Activated T-cell treated with anti-CD3 and anti-CD28 coated beads for 4 hours (primary cell): ENCODE measurements at places on chromosomes 7 and 10.

DNA sequence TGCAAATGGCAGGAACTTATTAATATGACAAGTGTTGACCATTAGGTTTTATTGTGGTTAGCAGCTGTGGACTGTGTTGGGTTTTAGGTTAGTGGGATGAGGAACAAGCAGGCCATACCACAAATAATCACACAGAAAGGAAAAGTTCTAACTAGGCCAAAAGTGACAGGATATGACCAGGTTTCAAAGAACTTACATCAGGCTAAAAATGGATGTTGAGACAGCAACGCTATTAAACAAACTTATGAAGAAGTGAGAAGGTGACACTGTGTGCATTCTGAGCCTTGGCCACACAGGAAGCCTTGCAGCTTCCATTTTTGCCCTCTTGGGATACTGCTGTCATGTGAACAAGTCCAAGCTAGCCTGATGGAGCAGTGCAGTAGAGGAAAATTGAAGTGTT is 568.8 kb downstream of the HTR7 start:
- no peak for DNase-seq

DNA sequence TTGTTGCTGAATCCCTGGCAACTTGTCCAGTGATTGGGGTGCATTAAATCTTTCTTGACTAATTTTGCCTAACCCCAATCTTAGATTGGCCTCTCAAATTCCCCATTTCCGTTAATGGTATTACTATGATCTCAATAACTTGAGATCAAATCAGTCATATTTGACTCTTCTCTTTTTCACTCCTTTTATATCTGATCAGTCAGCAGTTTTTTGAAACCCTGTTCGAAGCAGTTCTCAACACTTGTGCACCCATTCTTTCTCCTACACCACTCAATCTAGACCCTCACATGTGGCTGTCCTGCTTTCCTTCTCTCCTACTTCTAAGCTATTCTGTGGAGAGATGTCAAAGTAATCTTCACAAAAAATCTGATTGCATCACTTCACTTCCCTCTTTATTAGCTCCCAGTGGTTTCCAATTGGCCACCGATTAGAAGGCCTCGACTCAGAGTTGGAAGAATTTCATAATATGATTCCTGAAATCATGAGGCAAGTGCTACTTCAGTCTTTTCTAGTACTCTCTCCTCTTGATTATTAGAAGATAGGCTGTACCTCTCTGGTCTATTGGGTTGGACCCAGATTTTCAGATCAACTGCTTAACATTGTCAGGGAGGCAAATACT is 128.9 kb downstream of the ZNF365 start:
- no peak for DNase-seq

DNA sequence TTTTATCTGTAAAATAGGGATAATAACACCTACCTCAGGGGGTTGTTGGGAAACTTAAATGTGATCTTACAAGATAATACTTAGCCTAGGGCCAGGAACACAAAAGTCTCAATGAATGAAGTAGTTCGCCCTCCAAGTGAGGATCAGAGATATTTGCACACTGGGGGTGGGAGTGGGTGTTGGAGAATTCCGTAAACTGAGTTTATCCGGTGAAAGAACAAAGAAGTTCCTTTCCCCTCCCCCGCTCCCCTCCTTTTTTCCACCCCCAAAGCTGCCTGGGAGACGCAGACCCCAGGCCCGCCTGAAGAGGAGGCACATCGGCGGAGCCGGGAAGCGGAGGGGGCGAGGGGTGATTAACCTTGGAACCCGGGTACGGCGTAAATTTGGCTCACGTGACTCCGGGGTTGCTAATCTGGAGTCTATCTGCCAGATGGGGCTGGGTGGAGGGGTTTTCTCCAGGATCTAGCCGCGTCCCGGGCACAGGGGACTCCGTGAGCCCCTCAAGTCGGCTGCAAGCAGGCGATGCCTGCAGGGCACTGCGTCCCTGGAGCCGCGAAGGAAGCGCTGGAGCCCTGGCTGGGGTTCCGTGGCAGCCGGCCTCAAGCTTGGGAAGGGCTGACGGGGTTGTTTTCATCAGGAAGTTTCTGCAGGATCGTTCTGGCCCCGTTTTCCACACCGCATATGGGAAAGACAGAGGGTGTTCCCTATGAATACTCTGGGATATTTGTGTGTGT is 1.4 kb upstream of the PODXL start:
- no peak for DNase-seq

- no peak for DNase-seq
Measured at GRCh38 chr10:351770-352334, 216.6 kb downstream of the ZMYND11 start.

DNA sequence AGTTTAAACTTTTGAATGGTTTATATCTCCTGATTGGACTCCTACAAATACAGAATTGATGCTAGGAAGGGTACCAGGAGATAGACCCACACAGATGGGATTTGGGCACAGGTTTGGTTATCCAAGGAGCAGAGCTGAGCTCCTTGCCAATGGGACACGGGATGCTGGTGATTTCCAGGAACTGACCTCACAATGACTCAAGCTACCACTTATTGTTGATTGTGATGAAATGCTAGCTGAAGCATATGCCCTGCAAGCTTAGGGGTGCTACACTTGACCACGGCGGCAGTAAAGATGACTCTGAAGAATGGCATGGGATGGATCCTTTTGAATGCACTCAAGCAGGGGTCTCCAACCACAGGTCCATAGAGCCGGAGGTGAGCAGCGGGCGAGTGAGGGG is 45.5 kb upstream of the VKORC1L1 start:
- DNase-seq = no peak

DNA sequence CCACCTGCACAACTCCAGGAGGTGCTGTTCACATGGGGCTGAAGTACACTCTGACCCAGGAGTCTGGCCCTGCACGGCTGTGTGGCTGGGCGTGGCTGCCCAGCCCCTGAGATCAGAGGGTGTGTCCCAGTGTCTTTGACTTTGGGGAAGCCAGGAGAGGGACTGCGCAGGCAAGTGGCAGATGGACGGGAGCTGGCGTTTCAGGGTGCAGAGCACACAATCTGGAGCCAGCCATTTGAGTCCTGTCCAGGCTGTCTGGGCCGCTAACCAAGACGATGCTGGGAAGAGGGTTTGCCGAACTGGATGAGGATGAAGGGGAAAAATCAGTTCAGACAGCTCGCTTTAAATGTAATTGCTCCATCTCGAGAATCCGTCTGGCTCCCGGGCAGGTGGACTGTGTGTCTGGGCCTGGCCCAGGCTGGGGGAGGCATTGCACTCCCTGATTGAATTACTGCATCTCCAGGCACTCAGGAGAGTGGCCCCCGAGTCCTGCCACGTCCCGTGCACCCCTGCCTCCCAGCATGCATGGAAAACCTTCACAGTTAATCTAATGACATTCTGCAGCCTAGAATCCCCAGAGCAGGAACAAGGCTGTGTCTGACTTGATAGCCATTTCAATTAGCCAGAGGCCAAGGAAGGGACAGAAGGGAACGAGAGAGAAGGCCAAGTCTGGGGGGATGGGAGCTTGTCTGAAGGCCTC is 120.8 kb upstream of the NANOS1 start:
- no peak for DNase-seq

DNA sequence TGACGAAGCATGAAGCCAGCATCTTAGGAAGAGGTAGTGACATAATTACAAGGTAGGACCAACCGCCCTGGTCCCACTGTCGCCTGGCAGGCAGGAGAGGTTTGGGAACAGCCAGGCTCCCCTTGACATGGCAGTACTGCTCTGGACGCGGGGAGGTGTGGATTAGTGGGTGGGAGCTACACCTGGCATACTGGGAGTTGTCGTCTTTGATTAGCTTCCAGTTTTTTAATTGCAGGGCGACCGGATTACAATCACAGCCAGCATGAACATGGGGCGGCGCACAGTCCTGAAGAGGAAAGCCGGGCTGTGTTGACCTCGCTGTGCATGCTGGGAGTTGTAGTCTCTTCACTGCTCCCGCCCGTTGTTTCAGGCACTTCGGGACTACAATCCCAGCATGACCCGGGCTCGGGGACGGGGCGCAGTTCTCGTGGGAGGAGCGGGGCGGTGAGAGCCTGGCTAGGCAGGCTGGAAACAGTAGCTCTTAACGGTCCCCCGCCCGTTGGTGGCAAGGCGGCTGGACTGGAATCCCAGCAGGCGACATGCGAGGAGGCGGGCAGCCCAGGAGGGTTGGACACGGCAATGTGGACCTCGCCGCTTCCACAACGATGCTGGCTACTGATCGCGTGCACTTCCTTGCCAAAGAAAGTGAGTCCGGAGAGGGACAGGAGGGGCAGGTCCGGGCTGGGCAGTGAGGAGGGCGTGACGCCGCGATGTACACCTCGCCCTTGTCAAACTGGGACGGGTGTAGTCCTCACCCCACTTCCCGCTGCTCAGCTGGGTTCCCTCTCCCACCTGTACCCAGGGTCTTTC is 98.0 kb upstream of the ZNF722 start:
- peak; percentile 86 for DNase-seq

DNA sequence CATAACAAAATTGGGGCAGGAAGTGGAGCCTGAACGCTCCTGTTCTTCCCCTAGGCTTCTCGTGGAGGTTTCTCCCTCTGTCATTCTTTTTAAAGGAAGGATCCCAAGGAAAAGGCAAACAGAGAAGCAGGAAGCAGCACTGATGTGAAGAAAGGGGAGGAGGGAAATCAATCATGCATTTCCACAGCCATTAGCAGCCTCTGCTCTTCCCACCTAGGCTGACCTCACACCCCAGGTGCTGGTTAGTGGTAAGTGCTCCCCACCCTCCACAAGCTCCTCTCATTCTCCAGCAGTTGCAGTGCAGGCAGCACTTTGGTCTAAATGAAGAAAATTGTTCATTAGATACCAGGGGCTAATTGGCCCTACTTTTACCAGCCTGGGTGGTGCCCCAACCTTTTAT is 2.6 kb downstream of the CRHR2 start:
- DNase-seq = no peak

- no peak for DNase-seq
Measured at GRCh38 chr7:609365-609764, 89.7 kb upstream of the PDGFA start.

DNA sequence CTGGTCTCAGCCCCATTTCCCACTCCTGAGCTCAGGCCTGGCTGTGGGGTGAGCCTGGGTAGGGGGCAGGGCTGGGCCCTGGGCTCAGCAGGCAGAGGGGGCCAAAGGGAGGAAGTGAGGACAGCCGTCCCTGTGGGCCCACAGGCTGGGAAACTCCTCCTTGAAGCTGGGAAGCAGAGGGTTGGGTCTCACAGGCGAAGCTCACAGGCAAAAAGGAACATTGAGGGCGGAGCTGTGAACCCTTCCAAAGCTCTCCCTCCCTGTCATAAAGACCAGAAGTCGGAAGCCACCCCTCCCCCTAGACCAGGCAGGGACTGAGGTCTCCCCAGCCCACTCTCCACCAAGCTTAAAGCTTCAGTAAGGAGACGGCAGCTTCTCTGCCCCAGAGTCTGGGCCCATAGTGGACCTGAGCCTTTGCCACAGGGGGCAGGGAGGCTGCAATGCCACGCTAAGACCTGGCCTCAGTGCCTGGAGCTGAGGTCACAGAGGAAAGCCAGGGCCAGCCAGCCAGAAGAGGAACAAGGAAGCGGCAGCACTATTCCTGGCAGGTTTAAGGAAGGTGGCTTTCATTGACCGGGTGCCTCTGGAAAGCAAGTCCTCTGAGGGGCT is 1.0 kb upstream of the KCP start:
- DNase-seq = no peak
